ENCODE measurements at places on chromosomes 3 and 15. TPM values are rescaled to one million over a fixed set of nuclear protein-coding genes. Genes with fewer than 3 reads are reported as not detected.

The GRAMD1C gene
- total RNA-seq = 2.4 TPM

GRCh38 chr15:31346367-31347066 is 19.9 kb downstream of the KLF13 start:
- H3K27me3 ChIP-seq = no peaks in the 10 kb centered on the region
- no peak overlapping the region for H3K27ac ChIP-seq
- no peak for DNase-seq
- no peaks in the 10 kb centered on the region for H3K36me3 ChIP-seq
- H3K4me3 ChIP-seq = no peak overlapping the region
- H3K4me1 ChIP-seq = peaks cover 2% of the 10 kb centered on the region

- no peak overlapping the region for H3K27ac ChIP-seq
- no peak for DNase-seq
- peaks cover 1% of the 10 kb centered on the region for H3K4me1 ChIP-seq
- H3K36me3 ChIP-seq = no peaks in the 10 kb centered on the region
Measured at GRCh38 chr3:157700405-157700804, 197.2 kb upstream of the VEPH1 start.

DNA sequence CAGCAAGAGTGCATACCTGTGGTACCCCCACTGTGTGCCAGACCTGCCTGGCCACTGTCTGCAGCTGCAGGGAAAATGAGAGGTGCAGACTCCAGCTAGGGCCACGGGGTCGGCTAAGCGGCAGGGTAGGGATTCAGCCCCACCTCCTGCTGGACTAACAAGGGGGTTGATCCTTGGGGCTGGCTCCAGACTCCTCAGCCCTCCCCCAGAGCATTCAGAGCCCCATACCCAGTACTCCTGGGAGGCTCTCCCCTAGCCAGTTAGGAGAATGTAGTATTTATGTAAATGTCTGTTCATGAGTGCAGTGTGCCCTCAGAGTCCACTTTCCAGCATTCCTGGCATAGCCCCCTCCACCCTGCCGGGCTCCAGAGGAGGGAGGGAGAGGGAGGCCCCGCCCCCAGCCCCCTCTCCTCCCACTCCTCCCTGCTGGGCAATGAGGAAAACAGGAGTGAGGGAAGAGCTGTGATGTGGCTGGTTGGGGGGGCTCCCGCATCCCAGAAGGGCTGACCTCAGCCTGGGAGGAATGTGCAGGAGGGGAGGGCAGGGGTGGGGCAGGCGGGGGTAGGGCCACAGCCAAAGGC is 4.5 kb upstream of the SEMA3B start:
- peaks cover 3% of the 10 kb centered on the region for H3K27me3 ChIP-seq
- peaks cover 38% of the 10 kb centered on the region for H3K4me1 ChIP-seq
- DNase-seq = peak; percentile 77
- H3K27ac ChIP-seq = peak overlapping the region; percentile 98
- peak overlapping the region; percentile 35 for H3K4me3 ChIP-seq
